CD8-positive, alpha-beta memory T cell (primary cell): ENCODE measurements at places on chromosomes 7 and 10.

DNA sequence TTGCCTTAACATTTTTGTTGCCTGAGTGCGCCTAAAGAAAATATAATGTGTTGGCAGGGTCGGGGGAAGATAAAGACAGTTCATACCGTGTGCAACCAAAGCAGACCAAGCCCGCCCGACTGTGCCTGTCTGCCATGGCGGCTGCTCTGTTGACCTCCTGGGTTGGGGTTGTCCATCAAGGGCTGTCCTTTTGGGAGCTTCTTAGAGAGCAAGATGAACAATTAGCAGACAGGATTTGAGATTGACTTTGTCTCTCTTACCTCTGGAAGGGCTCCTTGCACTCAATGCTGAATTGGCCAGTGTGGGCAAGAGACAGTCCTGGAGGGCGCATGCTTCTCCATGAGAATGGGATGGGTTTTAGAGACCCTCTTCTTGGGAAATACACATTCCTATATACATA lies 319.6 kb downstream of the GLRX3 start:
- no peak for DNase-seq

- DNase-seq: no peak
These were observed 20.2 kb downstream of the KDM7A start for GRCh38 chr7:140156460-140157080.

DNA sequence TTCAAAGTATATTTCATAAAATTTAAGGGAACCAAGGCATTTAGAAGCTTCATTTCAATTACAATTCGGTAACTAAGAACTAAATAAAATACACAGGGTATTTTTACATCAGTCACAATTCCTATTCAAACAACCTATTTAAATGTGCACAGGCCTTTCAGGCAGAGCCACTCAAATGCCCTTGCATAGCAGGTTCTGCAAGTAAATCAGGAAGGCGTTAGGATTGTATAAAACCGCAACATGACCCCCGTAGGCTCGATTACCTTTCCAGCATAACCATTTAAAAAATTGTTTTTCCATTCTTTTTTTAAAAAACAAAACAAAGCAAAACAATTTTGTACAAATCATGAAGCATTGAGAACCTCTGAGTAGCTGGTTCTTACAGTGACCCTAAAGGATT lies 289.9 kb upstream of the SP8 start:
- DNase-seq: no peak

DNA sequence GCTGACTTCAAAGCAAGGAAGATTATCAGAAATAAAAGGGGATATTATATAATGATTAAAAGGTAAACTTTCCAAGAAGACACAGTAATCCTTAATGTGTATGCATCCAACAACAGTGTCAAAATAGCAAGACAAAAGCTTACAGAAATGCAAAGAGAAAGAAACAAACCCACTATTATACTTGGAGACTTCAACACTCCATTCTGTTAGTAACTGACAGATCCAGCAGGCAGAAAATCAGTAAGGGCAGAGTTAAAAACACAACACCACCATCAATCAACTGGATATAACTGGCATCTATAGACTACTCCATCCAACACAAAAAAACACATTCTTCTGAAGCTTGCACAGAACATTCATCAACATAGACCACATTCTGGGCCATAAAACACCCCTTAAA lies 103.8 kb downstream of the OR13A1 start:
- DNase-seq: no peak

GRCh38 chr10:31584876-31585275 lies 265.9 kb downstream of the ZEB1 start:
- DNase-seq: no peak

GRCh38 chr10:120415709-120416330 lies 41.2 kb upstream of the PLPP4 start:
- DNase-seq: no peak

DNA sequence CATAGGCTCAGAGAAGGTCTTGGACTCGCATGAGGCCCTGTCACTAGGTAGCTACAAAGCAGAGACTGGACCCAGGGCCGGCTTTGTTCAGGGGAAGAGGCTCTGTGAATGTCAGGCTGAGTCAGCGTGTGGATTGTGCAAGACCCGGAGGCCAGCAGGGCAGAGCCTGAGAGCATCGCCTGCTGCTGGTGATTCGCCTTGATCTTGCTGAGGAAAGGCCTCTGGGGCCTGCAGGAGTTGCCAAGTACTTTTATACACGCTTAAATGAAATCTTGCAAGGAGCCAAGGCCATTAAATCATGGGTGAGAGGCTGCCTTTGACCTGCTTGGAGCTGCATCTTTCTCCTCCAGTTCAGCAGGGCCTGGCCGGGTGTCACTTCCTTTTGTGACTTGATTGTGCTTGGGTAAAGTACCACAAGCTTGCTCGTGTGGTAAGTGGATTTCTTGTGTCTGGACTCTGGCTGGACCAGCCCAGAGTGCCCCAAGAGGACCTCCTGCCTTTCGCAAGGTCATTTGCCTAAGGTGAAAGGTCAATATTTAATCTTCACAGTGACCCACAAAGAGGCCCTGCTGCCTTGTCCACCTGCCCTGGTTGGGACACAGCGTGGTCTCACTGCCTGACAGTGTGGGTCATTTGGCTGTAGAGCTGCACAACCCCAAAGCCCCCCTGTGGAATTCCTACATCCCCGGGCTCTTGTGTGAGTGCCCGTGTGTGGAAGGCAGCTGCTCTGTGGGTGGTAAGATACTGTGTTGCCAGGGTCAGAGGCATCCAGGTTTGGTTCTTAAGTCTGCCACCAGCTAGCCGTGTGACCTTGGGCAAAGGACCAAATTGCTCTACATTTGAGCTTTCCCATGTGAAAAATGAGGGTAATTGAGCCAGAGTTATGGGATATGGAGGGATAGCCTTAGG lies 38.6 kb upstream of the SH2D4B start:
- no peak for DNase-seq

DNA sequence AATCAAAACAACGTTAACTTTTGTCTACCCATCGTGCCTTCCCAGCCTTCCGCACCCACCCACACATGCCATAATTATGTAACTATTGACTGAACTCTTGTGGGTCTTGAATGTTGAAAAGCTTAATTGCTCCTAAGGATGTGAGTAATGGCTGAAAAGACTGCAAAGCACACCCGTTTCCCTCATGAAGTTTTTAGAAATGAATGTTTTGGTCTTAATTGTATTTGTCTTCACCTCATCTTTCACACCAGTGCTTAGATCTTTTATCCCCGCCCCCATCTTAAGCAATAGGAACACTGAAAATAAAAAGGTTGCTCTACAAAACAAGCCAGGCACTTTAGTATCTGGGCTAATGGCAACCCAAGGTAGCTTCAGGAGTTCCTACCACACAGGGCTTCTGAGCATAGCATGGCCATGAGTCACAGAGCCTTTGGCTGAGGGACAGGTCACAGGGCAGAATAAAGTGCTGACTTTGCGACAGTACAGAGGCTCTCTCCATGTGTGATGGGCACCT lies 690.5 kb downstream of the PARD3 start:
- DNase-seq: no peak

GRCh38 chr10:132624847-132625471 lies 87.4 kb downstream of the INPP5A start:
- no peak for DNase-seq

DNA sequence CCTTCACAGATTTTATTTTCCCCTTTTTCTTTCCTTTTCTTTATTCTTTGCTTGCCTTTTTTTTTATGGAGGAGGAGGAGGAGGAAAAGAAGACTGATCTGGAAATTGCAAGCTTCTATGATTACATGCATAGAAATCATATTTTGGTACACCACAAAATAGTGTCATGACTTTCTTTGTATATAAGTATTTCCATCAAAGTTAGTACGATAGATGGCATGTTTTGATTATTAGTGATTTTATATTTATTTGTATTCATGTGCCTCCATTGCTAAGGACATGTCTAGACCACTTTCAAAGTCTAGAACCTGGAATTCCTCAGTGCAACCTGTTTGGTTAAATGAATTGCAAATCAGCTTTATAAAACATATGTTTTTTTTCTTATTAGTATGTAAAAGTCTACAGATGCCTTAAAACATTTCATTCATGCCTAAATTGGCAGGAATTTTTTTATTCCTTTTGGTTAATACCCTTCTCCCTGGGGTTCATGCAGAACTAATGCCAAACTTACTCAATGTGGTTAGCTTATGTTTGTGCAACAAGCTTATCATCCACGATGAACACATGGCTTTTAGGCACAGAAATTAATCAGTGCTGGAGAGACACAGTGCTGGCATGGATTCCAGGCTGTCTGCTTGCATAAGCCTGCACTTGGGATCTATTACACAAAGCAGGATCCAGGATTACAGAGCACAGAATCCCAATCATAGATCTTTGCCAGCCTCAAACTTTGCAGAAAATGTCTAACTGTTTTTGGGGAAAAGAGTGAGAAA lies 213.1 kb downstream of the CHRM2 start:
- no peak for DNase-seq
